Foreskin keratinocyte (primary cell): ENCODE measurements at places on chromosomes 6 and 20.

DNA sequence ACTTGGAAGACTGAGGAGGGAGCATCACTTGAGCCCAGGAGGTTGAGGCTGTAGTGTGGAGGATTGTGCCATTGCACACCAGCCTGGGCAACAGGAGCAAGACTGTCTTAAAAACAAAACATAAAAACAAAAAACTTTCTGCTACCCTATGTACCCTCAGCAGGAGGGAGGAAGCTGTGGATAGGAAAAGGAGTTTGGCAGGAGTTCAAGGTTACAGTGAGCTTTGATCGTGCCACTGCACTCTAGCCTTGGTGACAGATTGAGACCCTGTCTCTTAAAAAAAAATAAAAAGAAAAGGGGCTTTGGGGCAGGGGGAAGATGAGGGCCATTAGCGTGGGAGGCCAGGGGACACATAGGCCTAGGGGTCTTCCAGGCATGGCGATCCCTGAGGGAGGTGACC is 135.7 kb downstream of the DHX35 start:
- no peak for DNase-seq

GRCh38 chr6:109456710-109457561 is 1.4 kb upstream of the MICAL1 start:
- DNase-seq: no peak

- DNase-seq: no peak
Measured at GRCh38 chr20:16554766-16555543, 18.3 kb downstream of the KIF16B start.

GRCh38 chr6:140208286-140208685 is 833.8 kb upstream of the CITED2 start:
- peak; percentile 7 for DNase-seq

- peak; percentile 65 for DNase-seq
Measured at GRCh38 chr20:1330075-1330830, 1.3 kb upstream of the SDCBP2 start.
